ENCODE measurements at places on chromosomes 3 and 15. TPM values are rescaled to one million over a fixed set of nuclear protein-coding genes. Genes with fewer than 3 reads are reported as not detected.

GRCh38 chr15:39574427-39574826, 6.5 kb upstream of the THBS1 start:
- no peak for DNase-seq

The OSBPL10 gene
- 14.5 TPM for total RNA-seq

GRCh38 chr3:59234884-59235633, 185.2 kb upstream of the CFAP20DC start:
- peak; percentile 54 for DNase-seq

DNA sequence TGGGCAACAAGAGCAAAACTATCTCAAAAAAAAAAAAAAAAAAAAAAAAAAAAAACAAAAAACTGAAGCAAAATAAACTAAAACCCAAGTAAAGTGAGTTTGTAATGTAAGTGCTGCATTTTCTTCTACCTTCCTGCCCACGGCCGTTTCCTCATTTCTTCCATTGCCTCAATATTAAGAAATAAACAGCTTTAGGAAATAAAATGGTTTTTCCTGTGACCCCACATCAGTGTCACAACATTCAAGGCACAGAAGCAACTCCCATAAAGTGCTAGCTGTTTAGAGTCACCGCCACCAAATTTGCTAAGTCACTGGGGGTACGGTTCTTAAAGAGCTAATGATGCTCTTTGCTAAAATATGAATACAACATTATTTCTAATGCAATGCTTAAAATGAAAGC, 3.3 kb downstream of the PKM start:
- peak; percentile 64 for DNase-seq

DNA sequence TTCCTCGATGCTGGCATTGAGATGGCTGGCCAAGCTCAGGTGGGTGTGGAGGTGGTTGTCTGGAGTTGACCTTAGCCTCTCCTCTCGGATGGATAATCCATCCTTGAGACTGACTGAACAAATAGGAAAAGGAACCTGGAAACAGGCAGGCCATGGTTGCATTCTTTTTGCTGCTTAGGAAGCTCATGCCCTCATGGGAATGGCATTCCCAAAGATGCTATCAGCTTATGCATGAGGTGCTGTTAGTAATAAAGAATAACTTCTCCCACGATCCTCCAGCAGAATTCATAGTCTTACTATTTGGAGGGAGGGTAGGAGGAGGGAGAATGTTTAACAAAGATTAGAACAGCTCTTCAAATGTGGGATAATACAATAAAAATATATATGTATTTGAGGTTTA, 303.0 kb upstream of the TPM1 start:
- no peak for DNase-seq

GRCh38 chr15:74011610-74012009, 17.1 kb downstream of the PML start:
- DNase-seq, result no peak

GRCh38 chr3:36894914-36895313, 49.9 kb downstream of the TRANK1 start:
- DNase-seq, result no peak

DNA sequence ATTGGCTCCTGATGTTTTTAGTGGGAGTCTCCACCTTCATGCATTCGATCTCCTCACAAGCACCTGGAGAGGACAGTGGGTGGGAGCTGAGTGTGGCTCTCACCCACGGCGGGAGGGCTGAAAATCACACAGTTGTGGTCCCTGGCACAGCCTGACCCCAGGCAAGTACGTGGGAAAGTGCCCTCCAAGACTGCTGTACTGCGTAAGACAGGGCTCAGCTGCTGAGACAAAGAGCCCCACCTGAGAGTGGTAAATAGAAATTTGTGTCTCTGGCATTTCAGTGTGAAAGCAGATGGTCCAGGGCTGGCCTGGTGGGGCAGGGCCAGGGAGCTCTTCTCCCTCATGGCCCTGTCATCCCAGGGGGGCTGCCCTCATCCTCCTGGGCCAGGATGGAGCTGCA, 77.4 kb upstream of the IQSEC1 start:
- no peak for DNase-seq

GRCh38 chr15:82111918-82112317, 66.1 kb upstream of the MEX3B start:
- DNase-seq, result no peak

- no peak for DNase-seq
Measured at GRCh38 chr3:60636846-60637245, 614.4 kb downstream of the FHIT start.

The CISH gene
- total RNA-seq, result 359 TPM

GRCh38 chr3:175778994-175779393, 919.9 kb downstream of the NAALADL2 start:
- no peak for DNase-seq

The ADAMTSL3 gene
- not detected for total RNA-seq

GRCh38 chr3:194654443-194654842, 17.5 kb downstream of the LSG1 start:
- peak; percentile 63 for DNase-seq

DNA sequence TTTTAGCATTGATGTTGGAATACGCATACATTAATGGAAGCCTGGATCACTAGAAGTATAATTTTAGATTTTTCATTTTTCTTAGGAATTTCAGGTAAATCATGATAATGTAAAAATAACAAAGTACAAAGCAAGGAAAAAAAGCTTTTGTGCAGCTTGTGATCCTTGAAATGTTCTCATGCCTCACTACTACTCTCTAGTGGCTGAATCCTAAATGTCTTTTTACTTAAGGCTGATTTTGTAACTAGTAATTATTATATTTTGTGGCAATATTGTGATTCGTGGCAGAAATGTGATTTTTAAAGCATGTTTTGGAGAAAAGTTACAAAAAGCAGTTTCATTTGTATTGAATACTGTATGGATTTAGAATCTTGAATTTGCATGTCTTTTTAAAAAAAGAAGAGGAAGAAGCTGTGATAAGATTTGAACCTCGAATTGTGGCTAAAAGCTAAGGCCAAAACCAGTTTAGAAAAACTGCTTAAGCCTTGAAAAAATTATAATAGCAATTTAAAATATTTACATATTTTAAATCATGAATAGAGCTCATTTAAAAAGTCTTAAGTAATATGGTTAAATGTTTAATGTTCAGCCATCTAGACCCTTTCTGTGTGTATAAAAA, 39.0 kb downstream of the U2SURP start:
- DNase-seq, result no peak

The EAF2 gene
- total RNA-seq, result 13.7 TPM

DNA sequence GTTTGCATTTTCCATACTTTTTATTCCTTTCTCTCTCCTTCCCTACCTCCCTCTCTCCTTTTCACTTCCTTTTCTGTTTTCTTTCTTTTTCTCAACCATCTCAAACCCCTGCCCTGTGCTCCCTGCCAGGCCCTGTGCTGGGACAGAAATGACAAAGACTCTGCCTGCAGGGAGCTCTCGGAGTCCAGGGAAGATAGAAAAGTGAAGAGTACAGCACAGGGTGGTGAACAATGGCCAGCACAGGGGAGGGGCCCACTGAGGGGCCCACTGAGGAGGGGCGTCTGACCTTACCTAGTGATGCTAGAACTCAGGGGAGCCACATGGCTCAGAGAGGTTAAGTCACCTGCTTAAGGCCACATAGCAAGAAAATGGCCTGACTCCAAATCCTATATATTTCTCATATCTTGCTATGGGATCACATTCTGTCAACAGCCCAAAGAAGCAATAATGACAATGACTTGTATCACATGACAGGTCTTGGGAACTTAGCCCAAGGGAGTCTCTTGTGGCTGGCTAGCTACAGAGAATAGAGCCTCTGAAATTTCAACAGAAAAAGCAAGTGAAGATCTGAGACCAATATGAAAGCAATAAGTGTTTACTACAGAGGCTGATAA, 44.3 kb upstream of the ATP2B2 start:
- DNase-seq, result no peak

The ECE2 gene
- total RNA-seq, result not detected

DNA sequence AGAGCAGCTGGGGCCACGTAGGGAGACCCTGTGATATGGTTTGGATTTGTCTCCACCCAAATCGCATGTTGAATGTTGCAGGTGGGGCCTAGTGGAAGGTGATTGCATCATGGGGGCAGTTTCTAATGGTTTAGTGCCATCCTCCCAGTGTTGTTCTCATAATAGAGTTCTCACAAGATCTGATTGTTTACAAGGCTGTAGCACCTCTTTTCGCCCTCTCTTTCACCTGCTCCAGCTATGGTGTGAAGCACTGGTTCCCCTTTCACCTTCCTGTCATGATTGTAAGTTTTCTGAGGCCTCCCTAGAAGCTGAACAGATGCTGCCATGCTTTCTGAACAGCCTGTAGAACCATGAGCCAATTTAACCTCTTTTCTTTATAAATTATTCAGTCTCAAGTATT, 198.9 kb upstream of the CBLB start:
- DNase-seq, result no peak

GRCh38 chr3:50255251-50255615, 13.7 kb upstream of the SEMA3B start:
- DNase-seq, result no peak
